Caco-2 (cell line): ENCODE measurements at places on chromosomes 7 and 10. TPM values are rescaled to one million over a fixed set of nuclear protein-coding genes. Genes with fewer than 3 reads are reported as not detected.

SKAP2 gene
- 36.2 and 38.2 TPM in 2 replicates for total RNA-seq

- DNase-seq: no peak
These were observed 77.0 kb downstream of the NPY start for GRCh38 chr7:24361001-24361400.

GRCh38 chr10:58341947-58342346 lies 7.1 kb downstream of the UBE2D1 start:
- no peak for DNase-seq

DNA sequence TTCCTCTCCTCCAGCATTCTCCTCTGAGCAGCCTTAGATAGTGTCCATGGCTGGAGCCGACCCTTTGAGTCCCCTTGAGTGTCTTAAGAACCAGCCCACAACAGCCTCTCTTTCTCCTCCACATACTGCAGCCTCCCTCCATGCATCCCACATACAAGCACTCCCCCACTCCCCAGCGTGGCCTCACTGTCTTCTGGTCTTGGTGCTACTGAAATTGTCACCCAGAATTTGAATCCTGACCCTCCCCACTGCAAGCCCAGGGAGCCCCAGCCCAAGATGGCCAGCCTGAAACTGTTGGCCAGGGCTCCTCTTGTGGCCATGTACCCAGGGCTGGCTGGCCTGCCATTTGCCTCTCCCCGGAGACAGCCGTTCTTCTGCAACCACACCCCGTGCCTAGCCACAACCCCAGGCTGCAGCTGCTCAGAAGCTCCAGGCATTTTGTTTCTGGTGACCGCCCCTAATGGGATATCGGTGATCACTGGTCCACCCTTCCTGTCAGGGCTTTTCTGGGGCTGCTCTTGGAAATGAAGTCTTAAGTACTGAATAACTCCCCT lies 18.8 kb upstream of the SH2D4B start:
- no peak for DNase-seq

CAV1 gene
- 4.9 and 6.0 TPM in 2 replicates for total RNA-seq

LIPM gene
- not detected in 2 replicates for total RNA-seq

DNA sequence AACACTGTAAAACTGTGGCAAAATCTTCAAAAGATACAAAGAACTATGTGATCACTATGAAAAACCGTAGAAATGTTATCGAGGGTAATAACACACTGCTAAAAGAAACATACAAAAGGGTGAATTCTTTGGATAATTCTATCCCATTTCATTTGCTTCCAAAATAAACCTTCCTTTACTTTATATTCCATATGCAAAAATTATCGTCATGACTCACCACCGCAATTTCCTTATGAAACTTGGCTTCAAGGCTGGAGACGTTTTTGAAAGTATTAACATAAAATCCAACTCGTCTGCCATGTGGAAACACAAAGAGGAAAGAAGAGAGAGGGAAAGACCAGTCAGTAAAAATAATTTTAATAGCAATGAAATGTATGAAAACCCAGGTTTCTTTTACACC lies 165.2 kb downstream of the AMPH start:
- no peak for DNase-seq

DNA sequence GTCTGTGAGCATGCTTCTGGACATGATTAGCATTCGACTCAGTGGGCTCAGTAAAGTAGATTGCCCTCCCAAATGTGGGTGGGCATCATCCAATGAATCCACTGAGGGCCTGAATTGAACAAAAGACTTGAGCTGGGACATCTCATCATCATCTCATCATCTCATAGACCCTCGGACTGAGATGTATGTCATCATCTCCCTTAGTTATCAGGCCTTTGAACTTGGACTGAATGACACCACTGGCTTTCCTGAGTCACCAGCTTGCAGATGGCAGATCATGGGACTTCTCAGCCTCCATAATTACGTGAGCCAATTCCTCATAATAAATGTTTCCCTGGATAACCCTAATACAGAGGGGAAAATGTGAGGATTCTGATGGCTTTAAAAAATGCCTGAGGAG lies 128.3 kb upstream of the LSM8 start:
- no peak for DNase-seq

BHLHA15 gene
- total RNA-seq: 3.4 and 3.6 TPM in 2 replicates

DNA sequence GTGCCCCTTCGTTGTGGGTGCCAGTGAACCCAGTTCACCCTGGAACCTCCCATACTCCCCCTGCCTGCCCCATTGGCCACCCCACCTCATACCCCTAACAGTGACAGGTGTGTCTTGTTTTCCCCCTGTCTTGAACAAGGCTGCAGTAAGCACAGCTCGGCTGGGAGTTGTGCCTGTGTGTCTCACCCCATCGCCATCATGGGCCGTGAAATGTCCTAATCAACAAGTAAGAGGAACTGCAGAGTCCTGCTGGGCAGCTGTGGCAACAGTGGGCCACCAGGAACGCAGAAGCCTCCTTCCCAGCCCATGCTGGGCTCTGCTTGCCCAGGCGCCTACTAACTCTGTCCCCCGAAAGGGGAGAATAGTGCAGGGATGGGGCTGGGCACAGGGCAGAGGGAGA lies 91.6 kb downstream of the C10orf105 start:
- DNase-seq: no peak

- no peak for DNase-seq
These were observed 84.9 kb upstream of the AGK start for GRCh38 chr7:141466151-141466904.

SIRT1 gene
- total RNA-seq: 43.1 and 44.1 TPM in 2 replicates

DNA sequence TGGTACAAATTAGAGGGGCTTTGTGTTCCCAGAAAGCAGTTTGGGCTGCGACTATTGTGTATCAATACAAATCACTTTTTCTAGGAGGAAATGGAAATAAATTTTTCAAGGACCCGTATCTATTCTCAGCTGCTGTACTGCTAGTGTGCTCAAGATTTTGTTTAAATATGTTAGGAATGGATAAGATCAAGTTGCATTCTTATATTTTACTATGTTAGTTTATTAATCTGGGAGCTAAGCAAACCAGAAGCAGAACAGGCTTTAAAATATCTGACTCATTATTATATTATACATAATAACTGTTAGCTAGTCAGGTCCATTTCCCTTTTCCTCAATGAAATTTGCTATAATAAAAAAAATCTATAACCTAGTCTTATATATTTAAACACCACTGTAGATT lies 11.1 kb upstream of the GLCCI1 start:
- DNase-seq: no peak

DNA sequence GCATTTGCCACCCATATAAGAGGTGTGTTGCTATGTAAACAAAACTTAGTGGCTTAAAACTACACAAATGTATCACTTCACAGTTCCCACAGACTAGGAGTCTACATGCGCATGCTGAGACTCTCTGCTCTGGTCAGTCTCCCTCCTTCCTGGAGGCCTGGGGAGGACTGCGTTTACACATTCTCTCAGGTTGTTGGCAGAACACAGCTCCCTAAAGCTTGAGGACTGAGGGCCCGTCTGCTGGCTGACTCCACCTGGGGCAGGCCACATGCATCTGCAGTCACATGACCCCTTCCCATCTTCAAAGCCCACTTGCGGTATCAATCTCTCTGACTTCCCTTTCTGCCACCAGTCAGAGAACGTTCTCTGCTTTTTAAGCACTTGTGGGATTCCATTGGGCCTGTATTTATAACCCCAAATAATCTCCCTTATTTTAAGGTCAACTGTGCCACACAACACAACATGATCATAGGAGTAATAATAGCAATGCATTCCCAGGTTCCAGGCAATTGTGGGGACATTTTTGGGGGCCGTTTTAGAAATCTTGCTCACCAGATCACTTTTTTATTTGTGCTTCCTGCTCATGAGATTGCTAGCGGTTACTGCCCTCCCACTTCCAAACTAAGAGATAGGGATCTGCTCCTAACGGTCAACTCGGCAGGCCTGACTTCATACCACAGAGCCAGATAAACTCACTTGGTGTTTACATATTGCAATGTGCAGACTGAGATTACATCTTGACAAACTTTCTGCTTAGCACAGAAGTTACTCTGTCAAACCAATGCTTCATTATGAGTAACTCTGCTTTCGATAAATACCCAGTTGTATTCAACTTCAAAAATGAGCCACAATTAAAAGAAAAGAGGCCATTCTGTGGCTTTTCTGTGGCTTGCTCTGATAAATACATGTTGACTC lies 96.3 kb downstream of the ALOX5 start:
- peak; percentile 37 for DNase-seq

GPR85 gene
- total RNA-seq: not detected in 2 replicates
